ENCODE measurements at places on chromosomes 7 and 10. TPM values are rescaled to one million over a fixed set of nuclear protein-coding genes. Genes with fewer than 3 reads are reported as not detected.

The DTX2 gene
- total RNA-seq, result 6.5 TPM

The SYT15B gene
- total RNA-seq, result 0.54 TPM

The TWIST1 gene
- total RNA-seq, result 2.7 TPM

The CFAP69 gene
- 16.8 TPM for total RNA-seq

The SSMEM1 gene
- not detected for total RNA-seq

The KLLN gene
- 0.82 TPM for total RNA-seq

The CXCL12 gene
- 90.7 TPM for total RNA-seq

The CCDC146 gene
- total RNA-seq, result 15.8 TPM

The CALHM1 gene
- not detected for total RNA-seq

The AGAP6 gene
- total RNA-seq, result 8.3 TPM

The AKR1C4 gene
- not detected for total RNA-seq

The TAS2R5 gene
- 10.6 TPM for total RNA-seq

The NKX2-3 gene
- total RNA-seq, result not detected

The TMEM184A gene
- 0.18 TPM for total RNA-seq

The HMX2 gene
- total RNA-seq, result not detected

The RABGEF1 gene
- 30.3 TPM for total RNA-seq

The C10orf62 gene
- 0.73 TPM for total RNA-seq

The PPP1R17 gene
- total RNA-seq, result 4.4 TPM

The ITGB1 gene
- total RNA-seq, result 82.6 TPM

The OR2A42 gene
- 0.45 TPM for total RNA-seq

The CALN1 gene
- total RNA-seq, result 14.9 TPM

The OPN1SW gene
- total RNA-seq, result 0.45 TPM

The GTF2IRD1 gene
- 20.7 TPM for total RNA-seq

The CPXM2 gene
- total RNA-seq, result 1.8 TPM

The CHN2 gene
- total RNA-seq, result 36.4 TPM

The CLCN1 gene
- not detected for total RNA-seq

The FLNC gene
- 43.4 TPM for total RNA-seq

The TMEM196 gene
- 12.9 TPM for total RNA-seq

The EBLN1 gene
- not detected for total RNA-seq

The VGF gene
- 21.2 TPM for total RNA-seq

The JAZF1 gene
- 16.0 TPM for total RNA-seq

The PTPN20 gene
- 16.4 TPM for total RNA-seq

The AOAH gene
- 3.4 TPM for total RNA-seq

The MALRD1 gene
- 2.3 TPM for total RNA-seq

The ITPRID1 gene
- total RNA-seq, result 0.27 TPM

The MMD2 gene
- total RNA-seq, result 5.2 TPM

The STEAP1B gene
- 2.6 TPM for total RNA-seq

The SFTPD gene
- total RNA-seq, result 1.5 TPM

The HOXA2 gene
- total RNA-seq, result not detected

The DPYSL4 gene
- 44.5 TPM for total RNA-seq

The ANKRD61 gene
- not detected for total RNA-seq

The EPDR1 gene
- total RNA-seq, result 21.2 TPM

The SDK1 gene
- 33.1 TPM for total RNA-seq

The MACC1 gene
- total RNA-seq, result 0.18 TPM

The ATP6V1F gene
- 58.4 TPM for total RNA-seq

The PSD gene
- 38.8 TPM for total RNA-seq

The SPDYE2 gene
- not detected for total RNA-seq

The NPSR1 gene
- 4.4 TPM for total RNA-seq

All from cerebellum (tissue), 4 donors.